ENCODE measurements at places on chromosomes 7 and 10.

- DNase-seq: no peak
These were observed 255.7 kb downstream of the PTEN start for GRCh38 chr10:88119160-88119559.

- no peak for DNase-seq
These were observed 492.5 kb downstream of the ARL4A start for GRCh38 chr7:13179775-13180523.

DNA sequence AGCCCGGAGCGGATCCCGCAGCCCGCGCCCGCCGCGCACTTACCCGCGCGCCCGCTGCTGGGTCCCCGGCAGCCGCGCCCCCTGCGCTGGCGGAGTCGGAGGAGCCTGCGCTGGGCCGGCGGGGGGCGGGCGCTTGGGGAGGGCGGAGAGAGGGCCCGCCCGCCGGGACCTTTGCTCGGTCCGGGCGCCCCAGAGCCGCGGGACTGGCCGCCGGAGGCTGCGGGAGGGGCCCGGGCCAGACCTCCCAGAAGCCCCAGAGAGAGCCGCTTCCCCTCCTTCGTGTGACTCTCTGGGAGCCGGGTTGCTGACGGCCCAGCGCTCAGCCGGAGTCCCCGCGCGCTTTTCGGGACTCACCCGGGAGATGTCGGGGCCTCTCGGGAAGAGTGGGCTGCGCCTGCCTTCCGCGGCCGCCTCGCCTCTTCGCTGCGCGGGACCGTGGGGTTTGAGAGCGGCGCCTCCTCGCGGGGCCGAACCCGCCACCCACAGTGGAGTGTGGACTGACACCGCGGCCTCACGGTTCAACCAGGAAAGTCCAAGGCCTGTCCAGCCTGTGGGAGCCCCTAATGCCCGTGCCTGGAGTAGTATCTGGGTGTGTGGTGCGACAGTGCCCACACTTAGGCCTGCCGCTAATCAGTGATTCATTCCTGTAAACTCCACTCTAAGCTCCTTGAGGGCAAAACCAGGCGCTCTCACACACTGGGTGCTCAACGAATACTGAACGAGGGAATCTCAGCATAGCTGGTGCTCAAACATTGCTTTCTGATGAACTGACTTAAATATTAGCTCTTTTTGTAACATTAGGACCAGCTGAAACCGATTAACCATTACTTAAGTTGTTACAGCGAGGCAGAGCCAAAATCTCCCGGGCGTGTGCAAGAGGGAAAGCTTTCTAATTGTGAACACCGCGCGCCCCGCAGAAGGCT, at the start of gene GSDME:
TSS of gene GSDME (minus strand) at position 112 of the 923 bp plus-strand sequence. CDS start 7,690 bp downstream, outside the sequence.
- DNase-seq: no peak

GRCh38 chr10:31515819-31516402, 196.9 kb downstream of the ZEB1 start:
- no peak for DNase-seq

DNA sequence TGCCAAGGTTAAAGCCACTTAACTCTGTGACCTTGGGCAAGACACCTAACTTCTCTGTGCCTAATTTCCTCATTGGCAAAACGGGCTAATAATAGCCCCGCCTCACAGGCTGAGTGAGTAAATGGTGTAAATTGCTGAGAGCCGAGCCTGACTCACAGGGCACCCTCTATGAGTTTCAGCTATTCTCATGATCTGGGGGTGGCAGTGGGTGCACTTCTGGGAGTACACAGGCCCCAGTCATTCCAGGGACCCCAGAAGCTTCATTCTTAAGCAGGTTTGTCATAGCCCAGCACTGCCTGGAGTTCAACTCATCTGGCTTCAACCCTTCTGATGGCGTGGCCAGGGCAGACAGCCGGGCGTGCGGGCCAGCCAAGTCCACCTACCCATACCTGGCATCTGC, 137.2 kb downstream of the GRID1 start:
- DNase-seq: no peak

- no peak for DNase-seq
These were observed 44.1 kb upstream of the PTPRN2 start for GRCh38 chr7:158631574-158632195.

GRCh38 chr10:86073199-86073977, 293.2 kb downstream of the GRID1 start:
- no peak for DNase-seq

Measured in Panc1 (cell line).